ENCODE measurements at places on chromosomes 7 and 10.

GRCh38 chr7:150860978-150861295, 8.6 kb downstream of the AOC1 start:
- DNase-seq = no peak

GRCh38 chr7:73342645-73343044, 14.7 kb downstream of the FKBP6 start:
- peak; percentile 60 for DNase-seq

DNA sequence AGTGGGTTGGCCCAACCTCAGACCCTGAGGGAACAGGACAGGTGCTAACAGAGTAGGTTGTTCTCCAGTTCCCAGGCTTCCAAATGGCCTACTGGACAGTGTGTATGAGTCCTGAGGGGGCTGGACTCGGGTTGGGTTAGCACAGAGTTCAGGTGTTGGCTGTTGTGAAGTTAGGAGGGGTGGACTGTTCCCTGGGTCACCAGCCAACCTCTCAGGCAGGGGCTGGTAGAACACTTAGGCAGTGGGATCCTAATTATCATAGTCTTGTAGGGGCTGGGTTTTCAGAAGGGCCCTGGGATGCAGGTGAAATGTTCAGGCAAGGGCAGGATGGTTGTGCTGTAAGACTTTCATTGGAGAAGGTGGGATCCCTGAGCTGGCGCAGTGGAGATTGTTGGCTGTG, 293.0 kb downstream of the ZWINT start:
- no peak for DNase-seq

GRCh38 chr10:89226891-89227290, 19.8 kb upstream of the CH25H start:
- DNase-seq = no peak

GRCh38 chr7:35736725-35737124, 41.8 kb upstream of the HERPUD2 start:
- no peak for DNase-seq

- peak; percentile 48 for DNase-seq
Observed at GRCh38 chr10:60732807-60733516, 45.3 kb upstream of the CDK1 start.

- DNase-seq = no peak
Observed at GRCh38 chr7:34755008-34755407, 97.0 kb downstream of the NPSR1 start.

- DNase-seq = no peak
Observed at GRCh38 chr10:87987206-87987605, 123.8 kb downstream of the PTEN start.

- DNase-seq = no peak
Observed at GRCh38 chr7:112790586-112791003, 402 bp upstream of the TMEM168 start.

DNA sequence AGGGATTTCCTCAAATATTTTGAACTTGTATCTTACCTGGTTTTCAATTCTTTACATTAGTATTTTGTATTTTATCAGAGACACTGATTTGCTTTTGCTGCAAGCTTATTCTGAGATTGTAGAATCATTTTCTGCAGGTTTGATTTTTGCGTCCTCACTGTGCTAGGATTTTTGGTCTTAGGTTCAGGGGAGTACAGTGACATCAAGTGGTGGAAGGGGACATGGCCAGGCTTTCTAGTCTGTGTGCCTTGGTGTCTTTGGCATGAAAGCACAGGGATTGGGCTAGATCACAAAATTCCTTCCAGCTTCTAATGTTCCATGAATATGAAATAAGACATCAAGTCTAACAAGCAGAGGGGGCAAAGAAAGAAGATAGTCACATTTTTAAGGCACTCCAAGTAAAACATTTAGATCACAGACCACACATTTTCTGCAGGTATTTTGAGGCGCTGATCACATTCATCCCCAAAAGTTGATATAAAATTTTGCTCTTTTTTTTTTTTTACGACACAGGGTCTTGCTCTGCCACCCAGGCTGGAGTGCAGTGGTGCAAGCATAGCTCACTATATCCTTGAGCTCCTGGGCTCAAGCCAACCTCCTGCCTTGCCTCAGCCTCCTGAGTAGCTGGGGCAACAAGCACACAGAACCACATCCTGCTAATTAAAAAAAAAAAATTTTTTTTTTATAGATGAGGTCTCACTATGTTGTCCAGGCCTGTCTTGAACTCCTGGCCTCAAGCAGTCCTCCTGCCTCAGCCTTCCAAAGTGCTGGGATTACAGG, 124.4 kb downstream of the PON1 start:
- peak; percentile 74 for DNase-seq

GRCh38 chr10:9342885-9343570, 1288.5 kb downstream of the GATA3 start:
- DNase-seq = no peak

DNA sequence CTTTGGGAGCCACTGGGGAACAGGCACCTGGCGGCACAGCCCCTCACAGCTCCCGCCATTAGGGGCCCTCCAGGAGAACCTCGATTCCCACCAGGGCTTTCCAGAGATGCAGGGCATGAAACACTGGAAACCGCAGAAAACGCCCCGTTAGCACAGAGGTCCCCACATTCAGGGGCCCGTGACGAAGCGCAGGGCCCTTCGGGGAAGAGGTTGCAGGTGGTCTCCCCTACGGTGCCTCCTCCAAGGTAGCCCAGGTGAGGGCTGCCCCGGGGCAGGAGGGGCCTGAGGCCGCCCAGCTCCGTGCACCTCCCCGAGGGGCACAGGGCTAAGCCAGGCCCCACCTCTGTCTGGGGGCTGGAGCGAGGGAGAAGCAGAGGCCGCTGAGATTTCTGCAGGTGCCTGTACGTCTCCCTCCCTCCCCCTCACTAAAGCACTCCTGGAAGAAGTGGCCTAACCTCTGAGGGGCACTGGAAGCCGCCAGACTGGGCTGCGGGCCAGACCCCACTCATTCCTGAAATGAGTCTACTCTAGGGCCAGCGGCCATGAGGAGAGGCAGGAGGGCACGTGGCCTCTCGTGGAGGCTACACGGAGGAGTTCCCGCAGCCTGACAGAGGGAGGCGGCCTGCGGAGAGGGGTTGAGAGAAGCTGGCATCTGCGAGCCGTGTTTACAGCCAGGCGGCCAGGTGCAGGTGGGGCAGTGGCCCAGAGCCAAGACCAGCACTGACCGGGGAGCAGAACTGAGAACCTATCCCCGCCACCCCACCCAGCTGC, 6.9 kb downstream of the PDGFA start:
- no peak for DNase-seq

- DNase-seq = peak; percentile 31
Observed at GRCh38 chr10:119896937-119897770, 4.6 kb downstream of the SEC23IP start.
